ENCODE measurements at places on chromosomes 12 and 14. TPM values are rescaled to one million over a fixed set of nuclear protein-coding genes. Genes with fewer than 3 reads are reported as not detected.

DNA sequence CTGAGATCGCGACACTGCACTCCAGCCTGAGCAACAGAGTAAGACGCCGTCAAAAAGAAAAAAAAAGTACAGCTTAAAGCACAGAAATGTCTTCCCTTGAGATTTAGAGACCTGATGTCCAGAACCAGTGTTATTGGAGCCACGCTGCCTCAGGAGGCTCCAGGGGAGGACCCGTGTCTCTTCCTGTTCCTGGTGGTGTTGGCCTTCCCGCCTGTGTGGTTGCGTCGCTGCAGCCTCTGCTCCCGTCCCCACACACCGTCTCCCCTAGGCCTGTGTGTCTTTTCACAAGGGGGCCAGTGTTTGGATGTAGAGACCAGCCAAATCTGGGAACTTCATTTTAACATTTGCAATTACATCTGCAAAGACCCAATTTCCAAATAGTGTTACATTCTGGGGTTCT lies 8.6 kb upstream of the FBRSL1 start:
- no peaks in the 10 kb centered on the region for H3K27me3 ChIP-seq
- H3K4me3 ChIP-seq, result no peak overlapping the region
- H3K27ac ChIP-seq, result no peak overlapping the region
- H3K4me1 ChIP-seq, result peaks cover 10% of the 10 kb centered on the region
- no peak for DNase-seq

CEBPE gene
- 0.22 TPM for total RNA-seq

CMA1 gene
- total RNA-seq, result not detected

GRCh38 chr12:58086006-58086405 lies 144.6 kb downstream of the ATP23 start:
- H3K4me1 ChIP-seq, result no peaks in the 10 kb centered on the region
- no peaks in the 10 kb centered on the region for H3K36me3 ChIP-seq
- no peak overlapping the region for H3K27ac ChIP-seq
- H3K27me3 ChIP-seq, result no peaks in the 10 kb centered on the region
- no peak overlapping the region for H3K4me3 ChIP-seq

CARMIL3 gene
- total RNA-seq, result 1.5 TPM

DNA sequence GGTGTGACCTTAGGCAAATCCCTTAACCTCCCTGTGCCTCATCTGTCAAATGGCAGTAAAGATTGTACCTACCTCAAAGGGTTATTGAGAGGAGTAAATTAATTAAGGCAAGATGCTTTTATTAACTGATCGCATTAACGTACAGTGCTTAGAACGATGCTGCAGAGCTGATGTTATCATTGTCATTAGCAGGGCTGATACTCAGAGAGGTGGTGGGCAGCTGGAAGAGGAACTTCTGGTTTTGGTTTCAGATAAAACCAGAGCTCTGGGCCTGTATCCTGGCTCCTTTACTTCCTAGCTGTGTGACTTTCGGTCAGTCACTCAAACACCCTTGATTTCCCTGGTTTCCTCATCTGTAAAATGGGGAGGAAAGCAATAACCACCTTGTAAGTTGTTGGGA lies 55.1 kb downstream of the CALM1 start:
- no peak for DNase-seq
- no peaks in the 10 kb centered on the region for H3K4me1 ChIP-seq
- H3K27me3 ChIP-seq, result no peaks in the 10 kb centered on the region
- H3K4me3 ChIP-seq, result no peak overlapping the region
- no peak overlapping the region for H3K27ac ChIP-seq
- no peaks in the 10 kb centered on the region for H3K36me3 ChIP-seq

DNA sequence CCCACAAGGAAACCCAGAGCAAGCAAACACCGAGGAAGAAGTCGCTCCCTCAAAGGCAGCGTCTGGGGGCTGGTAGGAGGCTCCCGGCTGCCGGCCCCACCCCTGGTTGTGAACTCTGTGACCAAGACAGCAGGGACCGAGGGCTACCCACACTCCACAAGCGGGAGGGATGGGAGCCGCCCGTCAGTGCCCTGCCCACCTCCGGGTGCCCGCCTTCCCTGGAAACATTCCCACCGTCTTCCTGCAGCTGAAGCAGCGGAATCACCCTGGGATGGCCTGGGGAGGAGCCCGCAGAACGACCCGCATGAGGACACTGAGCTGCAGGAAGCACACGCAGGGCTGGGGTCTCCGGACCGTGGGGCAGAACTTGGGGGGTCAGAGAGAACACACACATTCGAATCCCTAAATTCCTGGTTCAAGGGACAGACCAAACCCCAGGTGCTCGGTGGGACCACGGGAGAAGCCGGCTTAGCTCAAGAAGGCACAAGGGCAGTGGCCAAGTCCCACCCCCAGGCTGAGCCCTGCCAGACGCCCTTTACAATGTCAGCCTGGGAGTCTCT lies 33.5 kb upstream of the C14orf180 start:
- H3K27me3 ChIP-seq, result no peaks in the 10 kb centered on the region
- no peak for DNase-seq
- no peak overlapping the region for H3K27ac ChIP-seq
- H3K4me3 ChIP-seq, result no peak overlapping the region
- no peaks in the 10 kb centered on the region for H3K4me1 ChIP-seq

GRCh38 chr14:54638135-54638446 lies 71.2 kb downstream of the SAMD4A start:
- H3K36me3 ChIP-seq, result no peaks in the 10 kb centered on the region
- no peaks in the 10 kb centered on the region for H3K27me3 ChIP-seq
- H3K27ac ChIP-seq, result no peak overlapping the region
- H3K4me1 ChIP-seq, result no peaks in the 10 kb centered on the region
- no peak for DNase-seq

HRK gene
- total RNA-seq, result not detected

Measured in CD8-positive, alpha-beta memory T cell (primary cell).